Activated naive CD8-positive, alpha-beta T cell treated with anti-CD3 and anti-CD28 coated beads, Interleukin-2, amount 50 U/mL, for 16 hours (primary cell): ENCODE measurements at places on chromosomes 16 and 17.

- peak; percentile 21 for DNase-seq
These were observed at the start of gene MOSMO for GRCh38 chr16:22007509-22008214. Gene MOSMO (plus strand): TSS chr16:22008111. CDS start chr16:22008302, 191 bp downstream.

GRCh38 chr17:77884019-77884418, 74.5 kb upstream of the TNRC6C start:
- DNase-seq: no peak

DNA sequence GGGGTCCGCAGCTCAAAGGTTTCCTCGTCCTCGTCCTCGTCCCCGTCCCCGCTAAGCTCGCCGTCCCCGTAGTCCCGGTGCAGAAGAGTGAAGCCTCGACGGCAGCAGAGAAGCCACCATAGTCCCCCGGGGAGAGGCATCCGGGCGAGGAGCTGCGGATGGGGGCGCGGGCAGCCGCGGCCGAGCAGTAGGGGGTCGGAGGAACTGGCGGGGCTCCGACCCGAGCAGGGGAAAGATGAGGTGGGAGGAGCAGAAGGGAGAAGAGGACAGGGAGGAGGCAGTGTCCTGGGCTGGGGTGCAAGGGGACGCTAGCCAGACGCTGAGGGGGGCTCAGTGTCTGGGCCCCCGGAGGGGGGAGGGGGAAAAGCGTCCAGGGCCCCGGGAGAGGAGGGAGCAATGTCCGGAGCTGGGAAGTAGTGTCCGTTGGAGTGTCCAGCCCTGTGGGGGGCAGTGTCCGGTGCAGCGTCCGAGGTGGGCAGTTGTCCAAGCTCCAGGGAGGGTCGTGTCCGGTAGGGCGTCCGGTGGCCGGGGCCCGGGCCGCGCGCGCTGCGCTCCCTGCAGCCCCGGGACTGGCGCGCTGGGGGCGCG, at the start of gene PLEKHH3:
Gene PLEKHH3, minus strand, starts transcription at position 571 of the 588 bp plus-strand sequence. Its CDS starts 431 bp downstream, at position 140.
- no peak for DNase-seq

- no peak for DNase-seq
These were observed 24.2 kb downstream of the C1QTNF1 start for GRCh38 chr17:79047923-79048825.

- no peak for DNase-seq
These were observed 7.6 kb downstream of the ATXN1L start for GRCh38 chr16:71853413-71853812.

DNA sequence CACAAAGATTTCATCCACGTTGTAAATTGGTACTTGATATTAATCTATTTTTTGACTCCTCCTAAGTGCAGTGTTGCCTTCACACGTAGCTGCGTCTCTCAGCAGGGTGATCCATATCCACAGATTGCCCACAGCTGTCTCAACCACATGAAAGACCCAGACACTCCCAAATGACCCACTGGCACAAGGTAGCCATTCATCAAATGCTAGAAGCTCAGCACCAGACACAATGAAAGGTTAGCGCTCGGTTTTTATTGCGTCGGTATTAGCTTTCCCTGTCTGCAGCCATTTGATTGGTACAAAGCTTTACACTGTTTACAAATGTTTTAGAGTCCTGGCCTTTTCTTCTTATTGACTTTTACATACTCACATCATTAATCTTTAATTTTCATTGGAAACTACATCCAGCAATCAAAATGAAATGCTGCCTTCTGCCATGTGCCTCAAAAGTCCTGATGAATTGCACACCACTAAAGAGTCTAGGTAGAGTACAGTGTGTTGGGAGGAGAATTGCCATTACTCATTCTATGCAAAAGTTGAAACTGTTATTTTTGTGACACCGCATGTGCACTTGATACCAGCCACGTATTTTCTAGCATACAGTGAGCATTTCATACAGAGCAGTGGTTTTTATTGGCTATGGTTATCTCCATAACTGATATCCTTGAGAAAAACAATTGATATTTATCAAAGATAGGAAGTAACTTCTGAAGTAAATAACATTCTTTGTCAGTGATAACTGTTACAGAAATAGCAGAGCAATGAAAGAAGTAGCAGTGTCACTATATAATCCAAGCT, 127.3 kb upstream of the NUDT7 start:
- no peak for DNase-seq

DNA sequence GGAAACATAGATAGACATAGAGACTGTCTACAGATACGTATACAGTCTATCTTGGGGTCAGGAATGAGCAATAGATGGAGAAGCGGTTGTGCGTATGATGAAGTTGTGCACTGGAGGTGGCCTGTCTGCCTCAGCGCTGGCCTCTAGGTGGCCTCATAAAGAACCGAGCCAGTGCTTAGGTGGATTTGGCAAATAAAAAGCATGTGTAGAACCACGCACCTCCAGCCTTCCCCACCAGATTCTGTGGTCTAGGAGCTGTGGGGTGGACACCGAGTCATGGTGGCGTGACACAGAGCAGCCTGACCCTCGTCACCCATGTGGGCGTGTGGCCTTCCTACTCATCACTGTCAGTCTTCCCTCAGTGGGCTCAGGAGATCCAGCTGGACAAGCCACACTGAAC, 34.0 kb downstream of the PGS1 start:
- DNase-seq: no peak

GRCh38 chr17:60138769-60139437, 10.9 kb upstream of the CA4 start:
- no peak for DNase-seq

GRCh38 chr17:37079735-37080134, 131.0 kb downstream of the AATF start:
- DNase-seq: no peak

DNA sequence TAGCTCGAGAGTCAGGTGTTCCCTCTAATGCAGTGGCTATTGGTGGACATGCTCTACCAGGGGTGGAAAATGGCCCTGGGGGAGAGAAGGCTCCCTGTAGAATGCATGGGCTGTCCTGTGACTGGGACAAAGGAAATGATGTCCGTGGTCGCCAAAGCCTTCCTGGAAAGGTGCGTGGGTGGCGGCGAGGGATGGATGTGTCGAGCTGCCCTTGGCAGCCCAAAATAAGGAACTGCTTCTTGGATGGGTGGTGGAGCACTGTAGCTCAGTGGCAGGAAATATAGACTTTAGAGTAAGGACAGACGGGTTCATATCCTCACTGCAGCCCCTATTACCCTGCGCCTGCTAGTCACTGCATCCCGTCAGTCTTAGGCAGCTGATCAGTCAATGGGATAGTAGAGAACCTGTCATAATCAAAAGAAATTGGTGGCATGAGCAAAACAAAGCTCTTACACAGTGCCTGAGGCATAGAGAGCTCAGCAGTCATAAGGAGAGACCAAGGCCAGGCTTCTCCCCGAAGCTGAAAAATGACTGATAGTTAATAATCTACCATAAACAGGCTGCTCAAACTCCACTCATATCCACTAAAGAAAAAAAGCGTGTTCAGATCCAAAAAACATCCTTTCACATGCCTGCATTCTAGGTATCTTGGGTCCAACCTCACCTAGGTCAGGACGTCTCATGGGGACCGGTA, 123.5 kb upstream of the PLCG2 start:
- DNase-seq: no peak

GRCh38 chr17:35141681-35142466, at the start of gene NLE1:
Gene NLE1 (minus strand): TSS chr17:35142303. CDS start chr17:35142275, 28 bp downstream.
- DNase-seq: peak; percentile 77

- no peak for DNase-seq
These were observed 13.8 kb downstream of the CLUAP1 start for GRCh38 chr16:3514621-3515020.

DNA sequence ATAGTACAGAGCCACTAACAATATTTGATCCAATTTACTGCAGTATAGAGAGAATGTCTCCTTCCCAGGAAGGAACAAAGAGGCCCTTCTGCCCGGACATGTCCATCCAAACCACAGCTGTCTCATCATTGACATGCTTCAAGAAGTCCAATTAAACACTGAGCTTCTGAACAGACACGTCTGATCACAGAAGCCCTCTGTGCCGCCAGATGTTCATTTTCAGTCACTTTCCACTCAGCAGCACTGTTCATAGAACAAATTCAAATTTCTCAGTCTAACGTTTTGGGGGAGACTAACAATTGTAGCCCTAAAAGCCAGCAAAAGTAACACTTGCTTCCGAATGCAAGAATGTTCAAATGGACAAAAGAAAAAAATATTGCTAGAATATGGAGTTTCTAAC, 15.3 kb downstream of the ZC3H7A start:
- no peak for DNase-seq

GRCh38 chr17:2064980-2065785, 10.3 kb downstream of the HIC1 start:
- DNase-seq: no peak

- no peak for DNase-seq
These were observed 6.2 kb downstream of the KATNB1 start for GRCh38 chr16:57741660-57742191.

DNA sequence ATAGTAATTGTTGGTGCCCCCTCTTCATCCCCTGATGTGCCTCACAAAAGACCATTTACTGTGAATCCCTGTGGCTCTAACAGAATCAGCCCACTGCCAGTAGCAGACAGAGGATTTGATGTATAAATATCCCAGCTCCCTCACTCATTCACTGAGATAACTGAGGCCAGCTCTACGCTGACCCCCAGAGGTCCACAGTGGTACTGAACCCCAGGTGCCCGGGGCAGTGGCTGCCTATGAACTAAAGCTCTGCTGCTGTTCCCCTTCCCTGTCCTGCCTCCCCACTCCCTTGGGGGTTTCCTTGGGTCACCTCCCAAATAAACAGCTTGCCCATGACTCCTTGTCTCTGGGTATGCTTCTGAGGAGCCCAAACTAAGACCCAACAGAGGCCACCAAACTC, 295.8 kb downstream of the FOXL1 start:
- DNase-seq: no peak

- DNase-seq: no peak
These were observed 191.5 kb downstream of the SEC14L1 start for GRCh38 chr17:77332034-77332971.

GRCh38 chr17:8015957-8016631, 13.7 kb downstream of the GUCY2D start:
- DNase-seq: no peak

- no peak for DNase-seq
These were observed 502.8 kb upstream of the GOT2 start for GRCh38 chr16:59236804-59237458.

GRCh38 chr16:23678430-23679273, at the start of gene PLK1:
Gene PLK1 (plus strand): TSS chr16:23678889. CDS start chr16:23678933, 44 bp downstream.
- DNase-seq: peak; percentile 46

GRCh38 chr16:13521356-13521755, 398.6 kb upstream of the ERCC4 start:
- no peak for DNase-seq

GRCh38 chr17:39823407-39824054, 40.6 kb downstream of the IKZF3 start:
- DNase-seq: no peak

- DNase-seq: no peak
These were observed 79.9 kb downstream of the ZNF18 start for GRCh38 chr17:11917415-11917814.

DNA sequence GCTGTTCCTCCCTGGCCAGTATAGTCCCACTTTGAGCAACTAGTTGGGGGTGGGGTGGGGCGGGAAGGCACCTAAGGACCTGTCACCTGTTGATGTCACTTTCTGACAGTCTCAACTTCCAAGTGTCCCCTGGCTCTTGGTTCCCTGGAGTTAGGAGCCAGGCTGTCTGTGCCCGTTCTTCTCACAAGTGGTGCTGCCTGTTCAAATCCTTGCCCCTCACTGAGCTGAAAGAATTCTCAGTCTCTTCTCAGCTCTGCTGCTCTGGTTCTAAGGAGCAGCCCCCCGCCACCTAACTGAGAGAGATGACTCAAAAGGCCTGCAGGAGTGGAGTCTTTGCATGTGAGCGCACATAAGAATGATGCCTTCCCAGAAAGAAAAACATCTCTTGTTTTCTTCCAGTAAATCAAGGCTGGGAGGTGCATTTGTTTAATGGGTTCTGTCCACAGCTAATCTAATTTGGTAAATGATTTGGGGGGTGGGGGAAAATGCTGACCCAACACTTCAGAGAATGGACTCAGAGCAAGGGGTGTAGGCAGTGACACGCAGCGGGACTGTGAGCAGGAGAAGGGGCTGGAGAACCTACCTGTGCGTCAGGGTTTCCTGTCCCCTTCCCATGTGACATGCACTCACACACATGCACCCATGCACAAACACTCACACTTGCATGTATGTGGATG, 78.2 kb upstream of the NLRP1 start:
- no peak for DNase-seq

DNA sequence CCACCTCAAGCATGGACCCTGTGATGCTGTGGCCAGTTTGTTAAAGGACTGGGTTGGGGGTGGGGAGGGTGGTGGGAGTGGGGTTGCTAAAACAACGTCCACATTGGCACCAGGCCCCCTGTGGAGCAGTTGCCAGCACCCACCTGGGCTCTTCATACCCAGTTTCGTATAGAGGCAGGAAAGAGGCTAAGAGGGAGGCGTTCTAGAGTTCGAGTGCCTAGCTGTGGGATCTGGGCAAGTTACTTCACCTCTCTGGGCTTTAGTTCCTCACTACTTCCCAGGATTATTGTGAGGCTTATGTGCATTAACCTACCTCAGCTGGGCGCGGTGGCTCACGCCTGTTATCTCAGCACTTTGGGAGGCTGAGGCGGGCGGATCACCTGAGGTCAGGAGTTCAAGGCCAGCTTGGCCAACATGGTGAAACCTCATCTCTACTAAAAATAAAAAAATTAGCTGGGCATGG, 1.4 kb downstream of the MFAP4 start:
- no peak for DNase-seq

- no peak for DNase-seq
These were observed 164.1 kb downstream of the CDH8 start for GRCh38 chr16:61871837-61872777.

GRCh38 chr17:60148373-60148772, 1.4 kb upstream of the CA4 start:
- no peak for DNase-seq

DNA sequence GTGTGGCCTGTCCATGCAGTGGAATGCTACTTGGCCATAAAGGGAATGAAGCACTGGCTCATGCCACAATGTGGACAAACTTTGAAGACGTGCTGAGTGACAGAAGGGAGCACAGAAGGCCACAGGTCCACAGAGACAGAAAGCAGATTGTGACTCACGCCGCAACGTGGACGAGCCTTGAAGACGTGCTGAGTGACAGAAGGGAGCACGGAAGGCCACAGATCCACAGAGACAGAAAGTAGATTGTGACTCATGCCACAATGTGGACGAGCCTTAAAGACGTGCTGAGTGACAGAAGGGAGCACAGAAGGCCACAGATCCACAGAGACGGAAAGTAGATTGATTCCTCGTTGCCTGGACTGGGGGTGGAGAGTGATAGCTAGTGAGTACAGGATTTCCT, 19.2 kb downstream of the ZC3H18 start:
- DNase-seq: no peak

GRCh38 chr17:57539529-57540301, 205.4 kb downstream of the CCDC182 start:
- no peak for DNase-seq

DNA sequence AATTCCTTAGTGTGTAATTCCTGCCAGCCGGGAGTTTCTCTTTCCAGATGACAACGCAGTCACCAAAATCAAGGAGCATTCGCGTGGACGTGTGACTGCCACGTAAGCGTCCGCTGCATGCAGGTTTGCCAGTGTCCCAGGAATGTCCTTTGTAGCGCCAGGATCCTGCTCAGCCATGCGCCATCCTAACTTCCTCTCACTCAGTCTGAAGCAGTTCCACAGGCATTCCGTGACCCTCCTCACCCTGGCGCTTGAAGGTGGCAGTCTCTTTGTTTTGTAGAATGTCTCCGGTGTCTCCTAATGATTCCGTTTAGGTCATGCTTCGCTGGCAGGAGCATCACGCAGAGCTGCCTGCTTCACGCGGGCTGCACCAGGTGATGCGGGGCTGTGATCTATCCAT, 88.6 kb downstream of the RPTOR start:
- DNase-seq: no peak

GRCh38 chr16:71467810-71468209, 5.8 kb upstream of the ZNF23 start:
- DNase-seq: no peak

- no peak for DNase-seq
These were observed 2.0 kb upstream of the SLC6A4 start for GRCh38 chr17:30237296-30238002.
